Aorta (tissue), 5 donors: ENCODE measurements at places on chromosomes 4 and X. TPM values are rescaled to one million over a fixed set of nuclear protein-coding genes. Genes with fewer than 3 reads are reported as not detected.
A peak's percentile ranks its signal among the peaks of the same experiment; 100 is the strongest.

DNA sequence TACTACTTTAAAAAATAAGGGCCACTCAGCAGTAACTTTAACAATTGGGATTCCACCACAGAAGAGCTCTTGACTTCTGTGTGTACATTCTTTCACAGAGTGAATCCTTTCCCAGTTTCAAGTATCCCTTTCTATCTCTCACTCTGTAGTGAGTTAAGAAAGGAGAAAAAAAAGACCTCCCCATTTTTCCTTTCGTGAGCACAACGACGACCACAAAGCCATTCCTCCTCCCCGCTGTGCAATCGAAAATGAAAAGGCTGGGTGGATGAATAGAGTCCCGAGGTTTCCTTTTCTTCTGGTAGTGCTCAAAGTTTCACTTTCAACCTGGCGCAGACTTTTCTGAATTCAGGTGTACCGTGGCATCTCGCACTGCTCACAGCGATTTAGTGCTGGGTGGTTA, 58.0 kb downstream of the TAB3 start:
- H3K27me3 ChIP-seq, result no peaks in the 10 kb centered on the region
- DNase-seq, result no peak
- no peak overlapping the region for H3K27ac ChIP-seq
- no peak overlapping the region for H3K4me3 ChIP-seq

- no peaks in the 10 kb centered on the region for H3K36me3 ChIP-seq
- no peaks in the 10 kb centered on the region for H3K4me1 ChIP-seq
Observed at GRCh38 chrX:128816919-128817318, 706.4 kb downstream of the SMARCA1 start.

GRCh38 chr4:2074588-2074987, 15.5 kb downstream of the NAT8L start:
- H3K27ac ChIP-seq, result no peak overlapping the region
- no peaks in the 10 kb centered on the region for H3K36me3 ChIP-seq
- no peaks in the 10 kb centered on the region for H3K4me1 ChIP-seq
- H3K27me3 ChIP-seq, result no peaks in the 10 kb centered on the region
- H3K4me3 ChIP-seq, result no peak overlapping the region

GRCh38 chr4:18033111-18034085, 11.8 kb upstream of the LCORL start:
- H3K27me3 ChIP-seq, result no peaks in the 10 kb centered on the region
- H3K27ac ChIP-seq, result no peak overlapping the region
- no peaks in the 10 kb centered on the region for H3K4me1 ChIP-seq
- H3K4me3 ChIP-seq, result no peak overlapping the region

Gene ATOH1
- not detected for total RNA-seq

DNA sequence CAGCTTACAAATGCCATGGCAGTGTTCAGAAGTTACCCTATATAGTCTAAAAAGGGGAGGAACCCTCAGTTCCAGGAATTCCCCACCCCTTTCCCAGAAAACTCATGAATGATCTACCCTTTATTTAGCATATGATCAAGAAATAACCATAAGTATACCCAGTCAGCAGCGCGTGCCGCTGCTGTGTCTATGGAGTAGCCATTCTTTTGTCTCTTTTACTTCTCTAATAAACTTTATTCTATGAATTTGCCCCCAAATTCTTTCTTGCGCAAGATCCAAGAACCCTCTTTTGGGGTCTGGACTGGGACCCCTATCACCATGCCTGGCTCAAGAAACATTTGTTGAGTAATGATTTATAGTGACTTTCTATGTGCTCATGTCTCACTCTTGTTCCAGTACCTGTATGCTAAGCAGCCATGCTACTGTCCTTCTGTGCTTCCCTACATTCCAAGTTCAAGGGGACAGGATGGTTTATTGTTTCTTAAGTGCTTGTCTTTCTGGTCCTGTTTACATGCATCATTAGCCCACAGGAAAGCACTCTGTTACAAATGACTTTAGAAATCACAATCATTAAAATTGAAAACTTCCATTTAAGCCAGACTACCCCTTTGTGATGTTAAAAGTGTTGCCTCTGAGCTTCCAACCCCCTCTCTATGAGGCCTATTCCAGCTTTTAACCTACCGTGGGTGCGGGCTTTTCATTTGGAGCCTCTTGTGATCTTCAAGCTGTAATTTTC, 63.4 kb upstream of the S100G start:
- H3K36me3 ChIP-seq, result peaks cover 4% of the 10 kb centered on the region
- H3K27me3 ChIP-seq, result no peaks in the 10 kb centered on the region
- H3K4me1 ChIP-seq, result peaks cover 4% of the 10 kb centered on the region
- DNase-seq, result no peak
- no peak overlapping the region for H3K4me3 ChIP-seq

DNA sequence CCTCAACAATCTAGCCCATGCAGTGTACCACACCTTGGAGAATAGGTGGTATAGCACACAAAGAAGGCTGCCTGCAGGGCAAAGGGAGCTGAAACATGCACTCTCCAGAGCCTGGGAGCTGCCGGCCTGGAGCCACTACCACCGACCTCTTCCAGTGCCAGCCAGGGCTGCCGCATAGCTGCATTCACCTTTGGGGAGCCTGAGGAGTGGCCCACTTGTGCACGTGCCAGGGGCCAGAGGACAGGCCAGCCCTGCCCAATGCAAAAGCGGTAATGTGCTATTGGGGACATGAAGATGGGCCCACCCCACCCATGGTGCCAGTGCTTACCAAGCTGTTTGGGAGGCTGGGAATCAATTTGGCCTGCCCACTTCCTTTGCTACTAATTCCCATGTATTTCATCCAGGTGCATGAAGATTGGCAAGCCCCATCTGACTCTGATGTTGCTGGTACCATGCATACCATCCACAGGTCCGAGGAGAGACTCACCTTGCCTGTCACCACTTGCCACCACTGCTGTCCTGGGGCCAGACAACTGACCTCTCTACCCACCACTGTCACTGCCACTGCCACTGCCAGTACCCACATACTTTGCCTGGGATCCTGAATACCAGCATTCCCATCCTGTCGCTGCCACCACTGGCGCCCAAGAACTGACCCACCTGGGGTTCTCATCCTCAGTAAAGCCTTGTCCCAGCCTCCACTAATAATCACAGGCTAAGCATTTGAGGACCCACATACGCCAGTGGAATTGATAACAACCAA, 506.9 kb downstream of the MAGEB5 start:
- H3K27ac ChIP-seq, result no peak overlapping the region
- H3K4me1 ChIP-seq, result no peaks in the 10 kb centered on the region
- H3K27me3 ChIP-seq, result no peaks in the 10 kb centered on the region
- H3K4me3 ChIP-seq, result no peak overlapping the region
- peak; percentile 59 for DNase-seq

DNA sequence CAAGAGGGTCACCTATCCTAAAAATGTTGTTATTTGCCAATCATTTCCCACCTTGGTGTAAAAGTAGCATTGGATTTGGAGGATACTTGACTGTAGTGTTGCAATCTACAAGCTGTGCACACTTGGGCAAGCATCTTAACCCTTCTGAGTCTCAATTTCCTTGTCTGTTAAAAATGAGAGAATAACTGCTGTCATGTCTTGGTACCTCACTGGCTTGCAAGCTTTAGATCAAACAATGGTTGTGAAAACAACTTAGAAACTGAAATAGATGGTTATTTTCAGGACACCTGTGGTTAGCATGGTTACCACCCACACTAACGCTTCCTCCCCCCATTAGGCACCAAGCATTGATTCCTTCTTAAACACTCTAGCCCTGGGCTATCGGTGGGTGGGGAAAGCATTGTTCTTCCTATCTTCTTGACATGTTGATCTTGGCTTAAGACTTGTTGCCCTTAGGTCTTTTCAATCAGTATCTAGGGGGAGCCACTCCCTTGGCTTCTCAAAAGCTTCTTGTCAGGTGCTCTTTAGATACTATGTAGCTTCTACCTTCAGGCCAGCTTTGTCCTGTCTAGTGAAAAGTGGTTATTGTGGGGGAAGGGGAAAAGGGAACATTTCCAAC, 10.6 kb upstream of the AMOT start:
- H3K4me1 ChIP-seq, result no peaks in the 10 kb centered on the region
- no peak overlapping the region for H3K27ac ChIP-seq
- no peak for DNase-seq
- H3K36me3 ChIP-seq, result no peaks in the 10 kb centered on the region
- no peak overlapping the region for H3K4me3 ChIP-seq
- no peaks in the 10 kb centered on the region for H3K27me3 ChIP-seq

Gene TRAPPC11
- total RNA-seq, result 44.6 TPM

Gene FAM47A
- not detected for total RNA-seq

Gene PGAM4
- total RNA-seq, result not detected

Gene XAGE1B
- not detected for total RNA-seq

Gene ZNF674
- 7.9 TPM for total RNA-seq

GRCh38 chr4:98689507-98690174, 31.2 kb upstream of the TSPAN5 start:
- no peaks in the 10 kb centered on the region for H3K36me3 ChIP-seq
- no peak overlapping the region for H3K4me3 ChIP-seq
- no peaks in the 10 kb centered on the region for H3K4me1 ChIP-seq
- no peaks in the 10 kb centered on the region for H3K27me3 ChIP-seq
- DNase-seq, result no peak
- H3K27ac ChIP-seq, result no peak overlapping the region

DNA sequence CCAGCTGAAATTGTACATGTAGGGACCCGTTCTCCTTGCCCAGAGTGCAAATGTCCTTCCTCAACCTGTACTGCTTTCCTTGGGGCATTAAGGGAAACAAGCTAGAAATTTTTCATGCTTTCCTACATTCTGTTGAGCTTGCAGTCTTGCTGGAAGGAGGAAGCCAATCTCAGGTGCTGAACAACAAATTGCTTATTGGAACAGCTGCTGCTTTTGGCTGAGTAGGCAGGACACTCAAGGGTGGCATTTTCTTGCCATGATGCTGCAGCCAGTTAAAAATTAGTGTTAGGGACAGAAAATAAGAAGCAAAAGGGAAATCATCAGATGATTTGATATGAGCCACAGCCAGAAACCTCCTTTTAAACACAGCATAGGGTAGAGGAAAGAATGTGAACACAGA, 223.7 kb downstream of the QDPR start:
- H3K4me1 ChIP-seq, result no peaks in the 10 kb centered on the region
- DNase-seq, result no peak
- no peak overlapping the region for H3K27ac ChIP-seq
- no peaks in the 10 kb centered on the region for H3K27me3 ChIP-seq
- H3K4me3 ChIP-seq, result no peak overlapping the region

DNA sequence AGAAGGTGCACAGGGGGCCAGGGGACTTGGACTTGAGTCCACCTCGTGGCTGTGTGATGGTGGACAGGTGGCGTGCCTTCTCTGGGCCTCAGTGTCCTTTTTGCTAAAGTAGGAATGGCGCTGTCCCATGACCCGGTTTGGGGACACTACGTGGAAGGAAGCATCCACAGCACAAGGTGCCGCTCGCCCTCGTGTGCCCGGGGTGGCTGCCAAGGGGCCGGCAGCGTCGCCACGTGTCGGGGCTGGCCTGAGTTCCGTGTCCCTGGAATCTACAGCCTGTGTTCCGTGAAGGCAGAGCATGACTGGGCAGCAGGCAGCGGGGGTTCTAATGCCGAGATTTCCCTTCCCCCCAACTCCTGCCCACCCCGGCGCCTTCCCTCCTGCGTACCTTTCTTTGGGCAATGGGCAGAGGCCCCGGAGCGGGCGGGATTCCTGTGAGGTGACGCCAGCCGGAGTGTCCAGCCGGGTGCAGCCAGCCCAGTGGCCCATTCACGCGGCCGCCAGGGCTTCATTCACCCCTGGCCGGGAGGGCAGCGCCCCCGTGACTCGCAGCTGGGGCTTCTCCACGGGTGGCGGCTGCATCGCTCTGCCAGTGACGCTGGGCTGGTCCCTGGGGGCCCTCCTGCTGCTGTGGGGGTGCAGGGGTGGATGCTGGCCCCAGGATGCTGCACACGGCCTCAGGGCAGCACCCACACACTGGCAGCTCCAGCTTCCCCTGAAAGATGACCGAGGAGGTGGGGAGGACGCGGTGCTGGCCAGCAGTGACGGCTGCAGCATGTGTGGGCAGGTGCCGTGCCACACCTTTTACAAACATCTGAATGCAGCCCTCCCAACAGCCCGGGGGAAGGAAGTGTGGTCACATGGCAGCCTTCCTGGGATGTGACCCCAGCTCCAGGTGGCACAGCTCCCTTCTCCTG, 21.2 kb downstream of the DOK7 start:
- no peak overlapping the region for H3K4me3 ChIP-seq
- peak; percentile 95 for DNase-seq
- H3K27me3 ChIP-seq, result no peaks in the 10 kb centered on the region
- peak overlapping the region; percentile 91 for H3K27ac ChIP-seq
- H3K36me3 ChIP-seq, result no peaks in the 10 kb centered on the region

DNA sequence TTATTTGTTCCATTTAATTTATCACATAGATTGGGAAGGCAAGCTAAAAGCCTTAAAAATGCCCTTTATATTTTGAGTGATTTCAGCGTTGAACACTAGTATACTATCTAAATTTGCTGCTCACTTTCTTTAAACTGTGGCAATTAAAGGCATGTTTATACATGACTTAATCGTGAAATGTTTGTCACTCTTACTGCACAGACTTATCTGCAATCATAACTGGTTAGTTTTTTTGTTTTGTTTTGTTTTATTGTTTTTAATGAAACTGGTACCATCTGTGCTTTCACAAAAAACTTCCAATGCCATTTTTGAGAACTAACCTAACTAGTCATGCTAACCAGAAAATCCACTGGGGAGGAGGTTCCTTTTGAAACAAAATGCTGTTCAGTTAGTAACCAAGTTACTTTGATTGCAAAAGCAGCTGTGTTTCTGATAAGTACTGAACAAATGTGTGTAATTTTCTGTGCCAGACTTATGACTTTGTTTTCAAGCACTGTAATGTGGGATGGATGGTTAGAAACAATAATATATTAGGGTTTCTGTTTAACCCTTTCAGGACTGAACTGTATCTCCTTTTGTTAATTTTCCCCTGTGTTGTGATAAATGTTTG, 56.1 kb downstream of the CCKAR start:
- no peak overlapping the region for H3K27ac ChIP-seq
- no peak for DNase-seq
- H3K4me1 ChIP-seq, result no peaks in the 10 kb centered on the region
- peaks cover 3% of the 10 kb centered on the region for H3K36me3 ChIP-seq
- no peak overlapping the region for H3K4me3 ChIP-seq

DNA sequence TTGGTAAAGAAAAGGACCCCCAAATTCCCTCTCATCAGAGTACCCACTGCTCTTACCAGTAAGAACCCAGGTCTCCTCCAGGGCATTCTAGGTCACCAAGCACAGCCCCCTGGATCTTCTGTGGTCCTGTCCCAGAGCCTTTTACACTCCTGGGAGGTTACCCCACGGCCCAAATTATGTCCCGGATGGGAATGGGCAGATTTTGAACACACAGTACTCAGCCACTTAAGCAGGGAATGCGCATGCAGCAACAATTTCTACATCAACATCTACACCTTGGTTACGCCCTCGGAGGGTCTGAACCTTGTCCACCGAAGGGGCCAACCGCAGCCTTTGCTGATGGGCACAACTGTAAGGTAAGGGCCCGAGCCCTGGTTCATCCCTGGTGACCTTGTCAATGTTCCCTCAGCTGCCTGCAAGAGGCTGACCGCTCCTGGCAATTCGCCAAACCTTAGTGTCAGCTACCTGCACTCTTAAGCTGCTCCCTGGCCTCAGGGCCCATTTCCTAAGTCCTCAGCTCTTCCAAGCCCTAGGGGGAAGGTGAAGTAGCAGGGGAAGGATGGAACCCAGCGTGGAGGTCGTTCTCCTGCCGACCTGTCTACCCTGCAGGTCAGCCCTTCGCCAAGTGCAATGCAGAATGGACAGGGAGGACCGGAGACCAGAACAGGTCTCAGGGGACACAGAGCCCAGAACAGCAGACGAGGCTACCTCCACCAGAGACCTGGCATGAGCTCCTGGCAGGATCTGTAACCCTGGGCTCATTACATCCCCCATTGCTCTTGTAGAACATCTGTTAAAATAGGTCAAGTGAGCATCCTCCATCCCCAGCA, 5.9 kb downstream of the TIMP1 start:
- H3K27me3 ChIP-seq, result no peaks in the 10 kb centered on the region
- DNase-seq, result no peak
- no peaks in the 10 kb centered on the region for H3K36me3 ChIP-seq

GRCh38 chr4:121738780-121739535, 26.0 kb downstream of the SMIM43 start:
- no peaks in the 10 kb centered on the region for H3K4me1 ChIP-seq
- H3K27ac ChIP-seq, result no peak overlapping the region
